ENCODE measurements at places on chromosomes 5 and 9. TPM values are rescaled to one million over a fixed set of nuclear protein-coding genes. Genes with fewer than 3 reads are reported as not detected.

DNA sequence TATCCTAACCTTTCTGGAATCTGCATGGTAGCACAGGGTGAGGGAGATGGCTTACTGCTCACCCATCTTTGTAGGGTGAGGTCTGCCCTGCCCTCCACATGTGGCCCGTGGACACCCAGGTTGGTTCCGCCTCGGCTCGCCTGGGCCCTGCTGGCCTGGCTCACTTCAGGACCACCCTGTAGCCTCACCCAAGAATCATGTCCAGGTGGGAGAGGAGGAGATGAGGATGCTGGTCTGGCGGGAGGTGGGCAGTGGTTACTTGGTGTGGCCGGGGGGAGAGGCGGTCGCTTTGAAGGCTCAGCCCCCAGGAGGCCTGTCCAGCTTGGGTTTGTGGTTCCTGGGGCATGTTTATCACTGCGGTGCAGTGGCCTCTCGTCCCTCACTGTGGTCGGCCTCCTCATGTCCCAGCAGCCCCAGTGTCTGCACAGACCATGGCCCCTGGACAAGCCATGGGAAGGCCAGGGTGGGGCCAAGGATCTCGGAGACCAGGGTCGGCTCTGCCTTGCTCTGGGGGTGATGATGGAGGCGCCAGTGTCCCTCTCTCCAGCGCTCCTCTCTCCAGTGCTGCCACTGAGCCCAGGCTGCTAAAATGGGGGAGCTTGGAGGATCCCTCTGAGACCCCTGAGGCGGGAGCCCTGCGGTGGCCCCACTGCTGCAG, 4.6 kb downstream of the OBP2B start:
- no peak for DNase-seq

Gene PCDHA9
- 0.90 TPM for total RNA-seq

Gene GPR21
- 7.7 TPM for total RNA-seq

Gene STPG3
- not detected for total RNA-seq

Gene SPATA31C1
- total RNA-seq = 0.16 TPM

DNA sequence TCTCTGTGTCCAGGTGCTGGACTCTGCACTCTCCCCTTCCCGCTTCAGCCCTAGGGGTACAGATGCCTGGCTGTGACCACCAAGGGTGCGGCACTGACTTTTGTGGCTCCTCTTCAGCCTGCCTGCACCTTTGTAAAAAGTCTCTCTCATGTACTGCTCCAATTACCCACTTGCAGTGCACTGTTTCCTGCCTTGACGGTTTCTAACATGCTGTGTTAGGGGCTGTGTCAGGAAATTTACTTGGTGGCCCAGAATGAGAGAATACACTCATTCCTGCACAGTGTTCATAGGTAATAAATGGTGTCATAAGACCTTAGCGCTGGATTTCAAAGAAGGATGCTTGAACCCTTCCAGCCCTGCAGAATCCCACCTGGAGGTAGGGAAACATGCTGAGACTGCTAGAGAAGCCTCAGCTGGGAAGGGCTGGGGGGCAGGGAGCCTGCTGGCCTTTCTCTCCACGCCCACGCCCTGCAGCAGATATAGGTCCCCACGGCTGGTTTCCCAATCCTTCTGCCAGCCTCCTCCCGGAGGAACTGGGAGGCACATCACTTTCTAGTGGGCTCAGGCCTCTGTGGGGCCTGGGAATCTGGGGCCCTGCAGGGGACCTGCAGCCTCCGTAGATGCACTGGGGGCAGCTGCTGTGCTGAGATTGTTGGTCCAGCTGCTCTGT, 17.6 kb upstream of the HRH2 start:
- DNase-seq = no peak

Gene DIPK1B
- total RNA-seq = 10.8 TPM

Gene FOXD4L5
- 0.05 TPM for total RNA-seq

DNA sequence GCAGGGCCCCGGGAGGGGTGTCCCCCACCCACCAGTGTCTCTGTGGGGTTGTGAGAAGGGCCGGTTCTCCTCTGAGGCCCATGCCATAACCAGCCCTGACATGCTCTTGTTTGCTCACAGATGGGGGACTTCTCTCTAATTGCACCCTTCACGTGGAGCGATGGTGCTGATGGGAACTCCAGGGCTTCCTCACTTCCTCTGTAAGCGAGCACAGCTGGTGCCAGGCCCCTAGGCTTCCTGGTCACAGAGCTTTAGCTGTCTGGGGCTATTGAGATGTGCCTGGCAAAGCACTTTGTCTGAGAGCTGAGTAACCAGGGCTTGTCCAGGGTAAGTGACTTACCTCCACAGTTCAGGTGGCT, 36.4 kb downstream of the PHF2 start:
- peak; percentile 28 for DNase-seq

Gene TLX3
- 0.32 TPM for total RNA-seq

DNA sequence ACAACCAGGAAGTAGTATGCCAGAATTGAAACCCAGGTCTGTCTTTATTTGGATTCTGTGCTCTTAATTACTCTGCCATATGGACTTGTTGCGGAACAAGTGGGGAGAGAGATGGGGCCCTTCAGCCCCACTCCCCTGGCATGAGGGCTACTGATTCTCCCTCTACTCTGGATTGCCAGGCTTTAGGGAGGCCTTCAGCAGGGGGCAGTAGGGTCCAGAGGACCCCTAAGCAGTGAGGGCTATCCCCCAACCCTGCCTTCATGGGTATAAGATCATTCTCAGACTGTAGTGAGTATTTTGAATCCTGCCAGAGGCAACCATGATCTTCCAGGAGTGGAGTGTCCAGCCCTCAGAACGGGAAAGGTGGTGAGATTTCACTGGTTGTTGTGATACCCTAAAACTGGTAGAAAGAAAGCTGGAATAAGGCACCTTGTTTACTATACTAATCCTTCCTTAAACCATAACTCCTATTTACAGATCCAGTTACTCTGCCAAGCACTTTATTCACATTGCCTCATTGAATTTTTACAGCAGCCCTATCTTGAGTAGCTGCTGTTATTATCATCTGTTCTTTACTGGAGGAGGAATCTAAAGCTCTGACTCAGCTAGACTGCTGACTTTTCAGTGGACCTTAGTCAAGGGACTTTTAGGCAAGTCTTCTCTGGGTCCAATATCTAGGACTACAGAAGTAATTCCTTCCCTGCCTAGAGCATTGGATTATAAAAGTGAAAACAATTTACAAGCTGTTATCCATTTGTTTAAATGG, 31.3 kb upstream of the LARP1 start:
- no peak for DNase-seq

DNA sequence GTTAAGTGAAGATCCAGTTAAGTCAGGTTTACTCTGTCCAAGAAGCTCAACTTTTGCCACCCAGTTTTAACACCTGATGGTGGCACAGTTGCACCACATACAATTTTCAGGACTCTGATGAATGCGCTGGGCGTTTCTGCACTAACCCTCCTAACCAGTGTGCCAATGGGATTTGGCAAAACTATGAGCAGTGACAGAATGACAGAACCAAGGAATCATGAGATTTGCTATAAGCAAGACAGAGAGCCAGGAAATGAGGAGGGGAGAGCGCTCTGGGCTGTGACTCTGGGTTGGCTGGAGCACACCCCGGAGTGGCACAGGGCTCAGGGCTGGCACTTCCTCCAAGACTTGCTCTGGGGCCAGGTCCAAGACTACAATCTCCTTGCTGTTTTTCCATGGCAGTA, 84.1 kb downstream of the SH3PXD2B start:
- no peak for DNase-seq

- no peak for DNase-seq
Observed at GRCh38 chr5:158770506-158770905, 329.2 kb downstream of the EBF1 start.

Gene PCDHB14
- 10.1 TPM for total RNA-seq

GRCh38 chr9:38641985-38642864, 21.8 kb upstream of the ANKRD18A start:
- DNase-seq = no peak

- DNase-seq = no peak
Observed at GRCh38 chr5:39505791-39506190, 81.0 kb upstream of the DAB2 start.

DNA sequence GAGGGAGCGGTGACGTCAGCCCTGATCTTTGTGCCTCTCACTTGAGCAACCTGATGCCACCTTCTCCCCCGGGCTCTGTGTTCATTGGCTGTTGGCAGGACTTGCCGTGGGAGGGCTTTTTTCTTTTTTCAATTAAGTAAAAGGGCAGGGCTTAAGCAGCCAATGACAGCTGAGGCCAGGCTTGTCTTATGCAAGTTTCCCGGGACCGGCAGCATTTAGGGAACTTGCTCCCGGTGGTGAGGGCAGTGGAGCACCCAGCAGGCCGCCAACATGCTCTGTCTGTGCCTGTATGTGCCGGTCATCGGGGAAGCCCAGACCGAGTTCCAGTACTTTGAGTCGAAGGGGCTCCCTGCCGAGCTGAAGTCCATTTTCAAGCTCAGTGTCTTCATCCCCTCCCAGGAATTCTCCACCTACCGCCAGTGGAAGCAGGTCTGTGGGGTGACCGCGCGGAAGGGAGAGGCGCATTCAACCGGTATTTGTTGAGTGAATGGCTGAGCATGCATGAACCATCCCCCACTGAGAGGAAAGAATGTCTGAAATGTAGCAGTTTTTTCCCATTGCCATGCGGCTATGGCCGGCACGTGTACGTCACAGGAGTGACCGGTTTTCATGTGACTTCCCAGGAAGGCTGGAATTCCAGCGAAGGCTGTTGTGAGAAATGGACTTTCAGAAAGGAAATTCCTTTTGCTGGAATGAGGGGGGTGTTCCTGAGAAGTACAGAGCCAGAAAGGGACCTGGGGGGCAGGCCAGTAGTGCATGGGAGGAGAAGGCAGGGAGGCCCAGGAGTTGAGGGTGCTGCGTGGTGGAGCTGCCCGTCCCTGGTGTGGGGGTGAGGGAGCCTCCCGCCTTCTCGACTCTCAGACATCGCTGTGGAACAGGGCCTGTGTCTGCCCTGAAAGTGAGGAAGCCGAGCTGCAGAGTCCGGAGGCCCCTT, 29.0 kb downstream of the PTGES2 start:
- peak; percentile 88 for DNase-seq

- DNase-seq = no peak
Observed at GRCh38 chr5:132451387-132451786, 39.2 kb downstream of the IRF1 start.

GRCh38 chr9:31321256-31321655, 1063.2 kb upstream of the ACO1 start:
- DNase-seq = no peak

Gene RPL35
- total RNA-seq = 1,117 TPM

GRCh38 chr9:25255216-25255615, 423.0 kb downstream of the TUSC1 start:
- no peak for DNase-seq

Gene CDC20B
- total RNA-seq = not detected

DNA sequence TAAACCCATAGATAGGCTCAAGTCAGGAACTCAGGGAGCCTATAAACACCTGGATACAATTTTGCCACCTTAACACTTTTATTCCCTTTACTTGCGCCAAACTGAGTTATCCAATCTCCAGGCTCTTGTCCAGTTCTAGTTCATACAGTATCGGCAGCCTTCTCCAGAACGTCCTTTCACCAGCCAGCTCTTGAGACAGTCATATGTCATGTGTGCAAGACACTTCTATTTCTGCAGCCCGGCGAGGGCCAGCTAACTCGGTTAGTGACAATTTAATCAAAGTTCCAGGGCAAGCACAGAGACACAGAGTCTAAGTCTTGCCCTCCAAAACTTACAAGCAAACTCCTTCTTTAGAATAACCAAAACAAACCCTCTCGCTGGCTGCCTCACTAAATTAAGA, 12.9 kb downstream of the ABCA1 start:
- no peak for DNase-seq

GRCh38 chr5:119079318-119079921, 8.5 kb downstream of the DMXL1 start:
- DNase-seq = no peak

DNA sequence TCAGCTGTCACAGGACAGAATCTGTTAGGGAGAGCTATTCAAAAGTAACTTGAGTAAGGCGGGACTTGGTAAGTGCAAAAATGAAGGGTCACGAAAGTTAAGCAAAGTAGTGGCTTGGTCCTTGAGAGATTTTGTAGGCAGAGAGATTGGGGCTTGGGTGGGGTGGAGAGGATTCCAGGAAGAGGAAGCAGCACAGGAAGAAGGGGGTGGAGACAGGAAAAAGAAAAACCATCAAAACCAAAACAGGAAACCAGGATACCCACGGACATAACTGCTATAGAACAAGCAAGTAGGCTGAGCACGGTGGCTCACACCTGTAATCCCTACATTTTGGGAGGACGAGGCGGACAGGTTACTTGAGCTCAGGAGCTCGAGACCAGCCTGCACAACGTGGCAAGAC, 3.7 kb downstream of the ROPN1L start:
- DNase-seq = no peak

Gene PKD2L2
- 0.21 TPM for total RNA-seq

GRCh38 chr5:433836-434235, 9.1 kb upstream of the EXOC3 start:
- DNase-seq = no peak

DNA sequence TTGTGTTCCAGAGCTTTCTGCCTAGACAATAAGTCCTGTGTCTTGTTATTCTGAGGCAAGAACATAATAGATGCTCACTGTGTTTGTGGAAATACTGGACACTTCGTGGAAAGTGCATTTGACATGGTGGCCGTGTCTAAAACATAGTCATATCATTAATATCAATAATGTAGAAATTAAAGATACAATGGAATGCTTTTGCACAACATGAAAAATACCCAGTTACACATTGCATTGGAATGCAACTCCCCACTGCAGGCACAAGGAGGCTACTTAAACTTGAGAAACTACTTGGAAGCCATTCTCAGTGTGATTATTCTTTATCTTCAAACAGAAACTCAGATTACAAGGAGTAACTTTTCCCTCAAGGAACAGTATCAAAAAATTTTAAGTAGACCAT, 145.3 kb upstream of the ZNF462 start:
- no peak for DNase-seq

GRCh38 chr9:6153425-6153824, 62.2 kb upstream of the IL33 start:
- DNase-seq = no peak

Gene FAM120AOS
- 41.1 TPM for total RNA-seq

- no peak for DNase-seq
Observed at GRCh38 chr9:111913159-111913558, 16.5 kb downstream of the UGCG start.

All from urinary bladder (tissue), 4 donors.